Stimulated activated CD4-positive, alpha-beta T cell treated with anti-CD3 and anti-CD28 coated beads, Interleukin-2, amount 100 ng/mL, for 4 hours (primary cell): ENCODE measurements at places on chromosomes 12 and 14.

DNA sequence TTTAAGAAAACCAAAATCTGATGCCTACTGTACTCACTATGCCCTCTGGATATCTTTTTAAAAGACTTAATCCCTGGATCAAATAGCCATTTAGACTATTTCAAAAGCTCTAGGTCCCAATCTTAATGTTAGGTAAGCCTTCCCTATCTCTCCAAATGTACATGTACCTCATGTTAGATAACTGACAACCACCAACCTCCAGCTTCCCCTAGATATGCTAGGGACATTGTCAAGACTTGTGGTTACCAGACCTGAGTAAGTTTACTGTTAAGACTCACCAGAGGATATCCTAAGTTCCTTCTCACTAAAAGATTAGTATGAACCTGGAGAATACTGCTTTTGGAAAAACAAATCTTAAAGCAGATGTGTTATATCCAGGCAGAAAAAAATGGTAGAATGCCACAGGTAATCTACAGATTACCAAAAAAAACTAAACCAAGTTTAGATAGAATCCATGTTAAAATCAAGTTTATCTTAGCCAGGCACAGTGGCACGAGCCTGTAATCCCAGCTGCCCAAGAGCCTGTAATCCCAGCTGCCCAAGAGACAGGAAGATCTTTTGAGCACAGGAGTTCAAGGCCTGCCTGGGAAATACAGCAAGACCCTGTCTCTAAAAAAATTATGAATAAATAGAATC is 9.7 kb downstream of the NAP1L1 start:
- no peak for DNase-seq

- DNase-seq = no peak
Observed at GRCh38 chr14:56133547-56133946, 15.3 kb downstream of the PELI2 start.

DNA sequence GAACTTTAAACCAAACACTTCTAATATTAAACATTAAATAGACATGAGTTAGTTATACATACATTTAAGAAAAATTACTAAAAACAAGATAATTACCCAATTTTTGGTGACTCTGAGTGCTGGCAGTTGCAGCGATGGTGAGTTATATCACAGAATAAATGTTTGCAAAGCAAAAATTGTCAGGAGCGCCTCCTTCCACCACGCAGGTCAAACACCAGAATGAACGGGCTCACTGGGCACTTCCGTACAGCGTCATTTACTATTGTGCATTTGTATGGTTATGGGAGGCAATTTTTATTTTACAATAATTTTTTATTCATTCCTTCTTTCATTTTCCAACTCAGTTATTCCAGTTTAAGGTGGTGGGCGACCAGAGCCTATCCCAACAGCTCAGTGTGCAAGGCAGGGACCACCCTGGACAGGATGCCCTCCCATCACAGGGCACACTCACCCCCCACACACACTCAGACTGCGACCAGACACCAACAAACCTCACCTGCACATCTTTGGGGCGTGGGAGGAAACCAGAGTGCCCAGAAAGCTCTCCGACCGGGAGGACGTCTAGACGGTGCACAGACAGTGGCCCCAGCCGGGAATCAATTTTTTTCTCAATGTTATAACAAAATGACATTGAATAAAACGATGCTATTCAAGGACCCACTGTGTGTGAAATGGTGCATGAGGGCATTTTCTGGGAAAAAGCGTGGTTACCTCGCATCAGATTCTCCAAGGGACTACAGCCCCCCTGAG is 67.2 kb downstream of the TESC start:
- no peak for DNase-seq

- DNase-seq = no peak
Observed at GRCh38 chr14:100605706-100606686, 18.8 kb upstream of the BEGAIN start.

- DNase-seq = no peak
Observed at GRCh38 chr12:127052511-127053232, 1214.3 kb upstream of the TMEM132C start.

DNA sequence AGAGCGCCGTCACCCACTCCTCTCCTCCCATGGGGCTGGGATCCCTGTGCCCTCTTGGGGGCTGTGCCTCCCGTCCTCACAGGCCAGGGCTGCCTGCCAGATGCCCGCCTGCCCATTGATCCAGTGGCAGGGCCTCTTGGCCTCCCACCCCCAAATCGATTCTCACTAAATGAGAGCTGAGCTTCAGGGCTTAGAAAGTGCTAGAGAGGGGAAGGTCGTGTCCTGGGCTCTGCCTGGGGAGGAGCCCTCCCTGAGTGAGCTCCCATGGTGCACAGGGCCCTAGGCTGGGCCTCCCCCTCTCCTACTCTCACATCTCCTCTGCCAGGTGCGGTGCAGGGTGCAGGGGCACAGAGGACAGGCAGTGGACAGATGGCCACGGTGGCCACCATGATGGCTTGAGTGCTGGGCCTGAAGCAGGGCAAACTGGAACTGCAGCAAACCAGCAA is 9.2 kb downstream of the BEGAIN start:
- no peak for DNase-seq

GRCh38 chr14:49931523-49931922 is 38.6 kb downstream of the ARF6 start:
- DNase-seq = no peak

DNA sequence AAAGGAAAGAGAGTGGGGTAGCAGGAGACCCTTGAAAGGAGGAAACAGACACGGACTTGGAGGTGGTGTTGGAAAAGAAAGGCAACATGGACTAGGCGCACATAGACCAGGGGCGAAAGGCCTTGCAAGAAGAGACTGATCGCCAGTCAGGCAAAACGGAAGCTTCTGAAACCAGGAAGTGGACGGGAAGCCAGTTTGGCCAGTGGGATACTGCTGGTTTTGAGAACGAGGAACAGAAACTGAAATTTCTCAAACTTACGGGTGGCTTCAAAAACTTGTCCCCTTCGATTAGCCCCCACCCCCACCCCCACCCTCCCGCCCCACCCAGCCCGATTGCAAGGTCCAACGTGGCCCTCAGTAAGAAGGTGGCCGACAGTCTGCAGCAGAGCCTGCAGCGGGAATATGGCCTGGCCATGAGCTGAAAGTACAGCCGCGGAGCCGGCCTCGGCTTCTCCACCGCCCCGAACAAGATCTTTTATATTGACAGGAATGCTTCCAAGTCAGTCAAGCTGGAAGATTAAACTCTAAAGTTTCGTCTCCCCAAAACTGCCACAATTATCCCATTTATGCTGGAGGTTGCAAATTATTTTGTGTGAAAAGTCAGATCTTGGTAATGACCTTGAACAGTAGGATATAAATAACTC is 364.7 kb downstream of the BCAT1 start:
- DNase-seq = no peak

DNA sequence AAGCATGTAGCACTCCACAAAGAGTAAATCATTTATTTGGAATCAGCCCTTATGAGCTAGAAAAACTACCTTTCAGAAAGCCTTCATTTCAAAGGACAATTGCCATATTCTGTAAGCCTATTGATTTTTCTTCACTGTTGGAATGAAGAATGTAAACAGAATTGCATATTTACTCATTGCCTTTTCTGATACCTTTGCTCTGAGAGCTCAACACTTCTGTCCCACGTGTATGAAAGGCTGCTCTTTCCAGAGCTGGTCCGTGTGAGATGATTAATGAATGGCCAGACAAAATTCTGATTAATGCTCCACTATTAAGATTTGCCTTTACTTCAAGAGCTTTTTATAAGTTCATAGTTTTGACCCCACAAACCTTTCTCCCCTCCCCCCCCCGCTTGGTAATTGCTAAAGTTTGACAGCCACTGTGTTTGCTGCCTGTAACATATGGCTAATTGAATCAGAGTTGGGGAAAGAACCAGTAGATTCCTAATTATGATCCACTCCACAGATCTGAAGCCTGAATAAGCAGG is 63.0 kb upstream of the PLEKHA5 start:
- no peak for DNase-seq

GRCh38 chr12:109277899-109278762 is 31.0 kb downstream of the FOXN4 start:
- no peak for DNase-seq
